ENCODE measurements at places on chromosomes 3 and 15.

- ATAC-seq = no peak
Measured at GRCh38 chr3:162984746-162985145, 1488.1 kb downstream of the OTOL1 start.

DNA sequence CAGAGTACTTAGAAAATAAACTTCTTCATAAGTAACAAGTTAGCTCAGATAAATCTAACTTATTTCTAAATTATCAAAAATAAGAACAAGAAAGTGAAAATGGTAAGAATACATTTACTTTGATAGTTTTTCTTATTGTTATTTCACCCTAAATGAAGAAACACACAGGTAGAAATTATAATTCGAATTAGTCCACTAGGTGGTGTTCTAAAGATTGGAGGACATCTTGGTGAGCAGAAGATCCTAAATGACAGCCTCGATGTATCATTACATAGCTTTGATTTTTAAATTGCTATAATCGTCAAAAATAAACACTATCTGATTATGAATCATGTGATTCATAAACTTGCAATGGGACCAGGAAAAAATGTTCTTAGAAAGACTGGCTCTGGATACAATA is 280.8 kb upstream of the UBE2E2 start:
- ATAC-seq = no peak

DNA sequence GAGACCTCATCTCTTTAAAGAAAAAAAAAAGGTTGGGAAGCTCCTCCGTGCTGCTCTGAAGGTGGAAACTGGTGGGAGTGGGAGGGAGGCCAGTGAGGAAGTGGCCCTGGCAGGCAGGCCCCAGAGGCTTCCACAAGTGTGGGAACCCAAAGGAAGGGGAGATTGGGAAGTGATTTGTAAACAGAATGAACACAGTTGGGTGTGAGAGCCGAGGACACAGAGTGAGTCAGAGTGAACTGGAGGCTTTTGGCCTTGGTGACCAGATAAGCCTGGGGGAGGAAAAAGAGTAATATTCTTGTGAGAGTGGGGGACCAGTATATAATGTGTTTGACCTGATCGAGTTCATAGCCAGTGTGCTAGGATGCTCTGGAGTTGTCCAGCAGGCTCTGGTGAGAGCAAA is 23.0 kb downstream of the MKRN2 start:
- ATAC-seq = no peak

DNA sequence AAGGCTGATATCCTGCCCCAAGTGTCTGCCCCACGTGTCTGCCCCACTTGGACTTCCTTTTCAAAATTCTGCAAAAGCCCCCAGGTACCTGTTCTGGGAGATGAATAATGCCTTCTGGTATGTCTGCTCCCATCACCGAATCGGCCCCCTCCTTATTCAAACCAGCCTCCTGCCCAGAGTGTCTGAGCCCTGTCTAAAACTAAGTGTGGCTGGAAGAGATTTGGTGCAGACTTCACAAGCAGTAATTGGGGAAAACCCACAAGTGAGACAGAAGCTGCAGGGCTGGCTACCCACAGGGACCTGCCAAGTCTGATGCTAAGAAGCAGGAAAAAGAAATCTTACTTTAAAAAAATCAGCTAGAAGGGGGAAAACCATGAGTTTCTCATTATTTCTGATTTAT is 85.1 kb downstream of the DUT start:
- ATAC-seq = no peak

GRCh38 chr3:196079682-196080081 is 2.2 kb downstream of the TFRC start:
- no peak for ATAC-seq

GRCh38 chr3:170410428-170411029 is 8.1 kb upstream of the CLDN11 start:
- ATAC-seq = no peak

GRCh38 chr3:190972840-190973270 is 110.4 kb upstream of the GMNC start:
- ATAC-seq = no peak

- ATAC-seq = no peak
Measured at GRCh38 chr3:31610700-31611275, 78.1 kb downstream of the STT3B start.
